Esophagus squamous epithelium (tissue), 5 donors: ENCODE measurements at places on chromosomes 11 and 22.

DNA sequence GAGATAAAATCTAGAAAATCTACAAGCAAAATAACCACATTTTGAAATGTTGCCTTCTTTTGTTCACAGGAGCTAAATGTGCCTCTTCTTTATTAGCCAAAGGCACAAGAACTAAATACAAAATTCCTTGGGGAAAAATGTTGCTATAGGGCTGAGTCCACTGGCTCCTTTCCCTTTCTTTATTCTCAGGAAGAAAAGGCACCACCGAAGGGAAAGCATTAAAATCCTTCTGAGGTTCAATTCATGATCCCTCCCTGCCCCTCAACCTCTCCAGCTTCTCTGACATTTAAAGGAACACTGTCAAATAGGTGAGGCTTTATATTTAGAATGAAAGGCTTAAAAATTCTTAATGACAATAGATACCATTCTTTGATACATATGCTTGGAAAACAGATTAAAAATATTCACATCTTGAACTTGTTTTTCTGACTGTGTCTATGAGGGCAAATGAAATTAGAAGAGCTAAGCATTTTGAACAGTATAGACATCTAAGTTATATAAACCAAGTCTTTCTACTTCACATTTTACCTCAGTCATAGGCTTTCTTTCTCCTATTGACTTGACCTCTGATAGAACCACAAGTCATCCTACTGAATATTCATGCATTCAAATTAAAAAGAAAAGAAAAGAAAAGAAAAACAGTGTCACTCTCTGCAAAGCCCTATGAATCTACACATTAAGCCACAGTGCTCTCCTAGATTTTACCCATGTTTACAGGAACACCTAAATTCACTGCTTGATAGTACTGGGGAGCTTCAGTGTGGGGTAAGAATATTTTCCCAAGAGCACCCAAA is 148.2 kb downstream of the MAML2 start:
- DNase-seq: no peak

GRCh38 chr11:131674051-131674755 is 303.8 kb downstream of the NTM start:
- DNase-seq: no peak

- no peak for DNase-seq
Observed at GRCh38 chr11:125245299-125245698, 80.7 kb downstream of the PKNOX2 start.

DNA sequence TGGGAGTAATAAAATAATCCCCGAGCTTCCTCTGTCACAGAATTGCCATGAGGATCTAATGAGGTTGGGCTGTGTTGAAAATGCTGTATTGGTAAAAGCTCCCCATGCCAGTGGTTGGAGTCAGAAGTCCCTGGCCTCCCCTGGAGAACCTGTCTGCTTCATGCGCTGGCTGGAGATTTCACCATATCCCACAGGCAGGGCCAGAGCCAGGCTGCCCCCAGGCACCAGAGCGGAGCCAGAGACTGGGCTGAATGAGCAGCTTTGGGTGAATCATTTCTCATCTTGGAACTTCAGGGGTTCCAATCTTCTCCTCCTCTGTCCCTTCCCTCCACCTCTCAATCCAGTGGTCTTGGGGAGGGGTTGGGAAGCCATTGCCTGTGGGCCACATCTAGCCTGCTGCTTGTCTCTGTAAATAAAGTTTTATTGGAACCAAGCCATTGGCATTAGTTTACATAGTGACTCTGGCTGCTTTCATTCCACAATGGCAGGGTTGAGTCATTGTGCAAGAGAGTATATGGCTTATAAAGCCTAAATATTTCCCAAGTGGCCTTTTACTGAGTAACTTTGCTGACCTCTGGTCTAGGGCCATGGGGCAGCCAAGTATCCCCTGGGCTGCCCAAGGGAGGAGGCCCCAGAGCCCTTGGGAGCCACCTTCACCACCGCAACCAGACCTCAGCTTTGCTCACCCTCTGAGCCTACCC is 35.2 kb downstream of the LRRC10B start:
- DNase-seq: no peak

DNA sequence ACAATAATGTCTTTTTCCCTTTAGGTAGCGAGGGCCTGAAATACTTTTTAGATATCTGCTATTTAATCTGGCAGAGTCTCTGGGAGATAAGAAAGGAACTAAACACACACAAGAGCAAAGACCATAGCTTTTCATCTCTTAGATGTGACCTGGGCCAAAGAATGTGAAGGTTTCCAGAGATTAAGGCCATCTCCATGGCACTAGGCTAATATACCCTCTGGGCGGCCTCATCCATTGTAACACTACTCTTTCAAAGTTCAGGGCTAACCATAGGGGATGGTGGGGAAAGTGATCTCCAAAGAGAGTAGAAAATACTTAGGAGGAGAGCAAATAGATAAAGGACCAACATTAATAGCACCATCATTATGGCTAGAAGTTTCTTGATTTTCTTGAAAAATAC is 326.4 kb downstream of the LRRC4C start:
- DNase-seq: no peak

DNA sequence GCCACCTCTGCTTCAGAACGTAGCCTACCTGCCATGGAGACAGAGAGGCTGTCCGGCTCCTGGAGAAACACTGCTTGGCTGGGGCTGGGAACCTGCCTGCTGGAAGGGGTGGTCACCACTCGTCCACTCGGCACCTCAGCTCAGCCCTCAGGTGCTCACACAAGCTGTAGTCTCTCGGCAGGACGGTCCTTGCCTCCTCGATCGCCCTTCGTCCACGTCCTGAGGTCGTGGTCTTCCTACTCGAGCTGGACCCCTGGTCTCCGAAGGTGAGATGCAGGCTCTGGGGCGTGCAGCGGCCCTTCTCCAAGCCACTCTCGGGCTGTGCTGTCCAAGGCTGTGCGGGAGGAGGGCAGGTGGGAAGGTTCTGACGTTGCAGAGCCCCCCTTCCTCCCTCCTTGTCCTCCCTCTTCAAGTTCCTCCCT is at the start of gene TBX10:
TBX10 (minus strand) TSS at position 326 of the 422 bp plus-strand sequence; CDS start at position 35, 291 bp downstream.
- no peak for DNase-seq

DNA sequence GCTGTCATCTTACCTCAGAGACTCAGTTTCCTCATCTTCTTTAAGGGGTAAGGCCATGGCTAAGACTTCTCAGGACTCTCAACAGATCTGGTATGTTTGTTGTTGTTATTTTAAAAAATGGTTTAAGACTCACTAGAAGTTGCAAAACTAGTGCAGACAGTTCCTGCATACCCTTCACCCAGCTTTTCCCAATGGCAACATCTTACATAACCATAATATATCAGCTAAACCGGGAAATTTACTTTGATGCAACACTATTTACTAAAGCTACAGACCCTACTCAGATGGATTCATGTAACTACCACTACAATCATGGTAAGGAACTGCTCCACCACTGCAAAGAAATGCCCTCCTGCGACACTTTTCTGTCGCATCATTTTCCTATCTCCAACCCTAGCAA is 20.4 kb downstream of the LGR4 start:
- no peak for DNase-seq
